ENCODE measurements at places on chromosomes 7 and 10. TPM values are rescaled to one million over a fixed set of nuclear protein-coding genes. Genes with fewer than 3 reads are reported as not detected.

DNA sequence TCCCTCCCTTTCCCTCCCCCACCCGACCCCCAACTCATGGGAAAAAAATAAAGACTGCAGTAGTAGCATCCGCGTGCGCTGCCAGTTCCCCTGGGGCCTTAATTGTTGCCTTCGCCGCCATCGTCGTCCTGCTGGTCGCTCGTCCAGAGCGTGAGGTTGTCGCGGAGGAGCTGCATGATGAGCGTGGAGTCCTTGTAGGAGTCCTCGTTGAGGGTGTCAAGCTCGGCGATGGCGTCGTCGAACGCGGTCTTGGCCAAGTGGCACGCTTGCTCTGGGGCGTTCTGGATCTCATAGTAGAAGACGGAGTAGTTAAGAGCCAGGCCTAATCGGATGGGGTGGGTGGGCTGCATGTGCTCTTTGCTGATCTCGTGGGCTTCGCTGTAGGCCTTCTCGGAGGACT lies 27.0 kb downstream of the HSPB1 start:
- DNase-seq = no peak

LIPM gene
- total RNA-seq = not detected

DNA sequence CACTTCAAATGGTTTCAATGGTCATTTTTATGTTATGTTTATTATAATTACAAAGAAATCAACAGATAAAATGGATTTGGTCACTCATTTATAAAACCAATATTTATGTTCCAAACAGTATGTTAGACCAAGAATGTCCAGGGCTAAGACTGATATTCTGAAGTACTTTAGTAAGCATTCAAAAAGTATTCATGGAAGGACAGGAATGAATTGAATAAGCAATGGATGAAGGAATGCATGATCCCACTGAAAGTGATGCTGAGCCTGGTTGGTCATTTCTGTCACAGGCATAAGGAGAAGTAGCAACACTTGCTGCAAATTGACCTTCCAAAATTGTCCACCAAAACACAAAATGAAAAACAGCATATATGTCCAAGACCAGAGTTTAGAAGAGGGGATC lies 189.0 kb upstream of the CELF2 start:
- DNase-seq = no peak

DNA sequence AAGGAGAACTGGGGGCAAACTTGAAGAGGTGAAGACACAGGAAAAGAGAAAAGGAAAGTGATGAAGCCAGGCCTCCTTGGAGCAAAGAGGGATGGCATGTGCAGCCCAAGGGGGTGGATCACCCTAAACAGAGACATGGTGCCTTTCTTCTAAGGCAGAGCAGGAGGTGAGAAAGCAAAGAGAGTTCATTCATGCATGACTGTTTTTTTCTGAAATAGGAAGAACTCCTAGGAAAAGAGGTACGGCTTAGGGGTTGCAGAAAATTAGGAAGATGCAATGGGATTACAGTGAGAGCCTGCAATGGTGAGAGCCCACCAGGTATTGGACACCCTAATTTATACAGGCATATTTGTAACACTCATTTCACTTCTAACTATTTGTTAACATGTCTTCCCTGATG lies 15.9 kb downstream of the ITGB1 start:
- DNase-seq = no peak

TEX36 gene
- not detected for total RNA-seq

DNA sequence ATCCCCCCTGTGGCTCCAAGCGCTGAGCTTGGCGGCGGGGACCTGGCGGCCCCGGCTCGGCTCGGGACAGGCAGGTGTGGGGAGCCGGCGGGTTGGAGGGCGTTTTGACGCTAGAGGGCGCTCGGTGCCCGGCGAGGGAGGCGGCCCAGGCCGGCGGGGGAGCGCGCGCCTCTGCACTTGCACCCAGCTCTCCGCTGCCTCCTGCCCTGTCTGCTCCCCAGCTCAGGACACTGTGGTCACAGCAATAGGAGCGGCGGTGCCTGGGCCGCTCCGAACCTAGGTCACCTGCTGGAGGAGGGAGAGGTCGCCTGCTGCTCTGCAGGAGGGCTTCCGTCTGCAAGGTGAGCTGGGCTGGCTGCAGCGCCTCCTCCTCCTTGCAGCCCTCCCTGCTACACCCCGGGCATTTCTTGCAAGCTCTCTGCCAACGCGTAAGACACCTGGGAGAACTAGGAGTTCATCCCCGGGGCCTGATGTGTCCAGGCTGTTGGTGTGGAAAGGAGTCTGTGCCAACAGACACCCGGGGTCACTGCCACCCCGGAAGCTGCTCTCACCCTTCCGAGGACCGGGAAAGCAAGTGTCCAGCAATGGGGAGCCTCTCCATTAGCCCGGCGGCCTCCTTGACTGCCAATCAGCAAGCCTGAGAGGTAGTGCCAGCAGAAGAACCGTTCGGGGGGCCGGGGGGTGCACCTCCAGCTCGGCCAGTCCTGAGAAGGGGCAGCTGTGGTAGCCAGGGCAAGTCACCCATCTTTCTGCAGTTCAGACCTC lies 620.4 kb downstream of the GALNT17 start:
- DNase-seq = peak; percentile 69

DNA sequence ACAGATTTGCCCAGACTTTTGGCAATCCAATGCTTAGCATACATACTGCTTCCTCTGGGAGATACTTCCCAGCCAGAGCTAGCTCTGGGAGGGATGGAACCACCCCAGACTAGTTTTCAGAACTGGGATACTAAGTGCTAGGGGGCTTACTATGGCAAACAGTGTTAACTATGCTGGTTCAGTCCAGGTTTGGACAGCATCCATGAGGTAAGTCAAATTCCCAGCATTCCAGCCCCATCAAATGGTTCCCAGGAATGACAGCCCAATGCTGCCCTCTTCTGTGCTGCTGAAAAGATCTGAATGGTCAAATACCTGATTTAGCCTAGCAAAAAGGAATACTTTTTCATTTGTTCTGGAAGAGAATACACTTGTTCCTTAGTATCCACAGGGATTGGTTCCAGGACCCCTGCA lies 141.7 kb upstream of the CCDC6 start:
- no peak for DNase-seq
